Fibroblast of skin of right quadriceps (primary cell): ENCODE measurements at places on chromosomes 2 and 18.

- peak; percentile 31 for DNase-seq
Measured at GRCh38 chr2:84435345-84436025, 23.6 kb downstream of the SUCLG1 start.

GRCh38 chr2:43425659-43426058 is 170.2 kb downstream of the THADA start:
- DNase-seq, result no peak

- no peak for DNase-seq
Measured at GRCh38 chr2:241274127-241274526, 41.3 kb downstream of the HDLBP start.

GRCh38 chr2:191038241-191038725 is 24.3 kb upstream of the STAT1 start:
- DNase-seq, result peak; percentile 91

- DNase-seq, result no peak
Measured at GRCh38 chr18:36977121-36977520, 148.2 kb downstream of the KIAA1328 start.

- no peak for DNase-seq
Measured at GRCh38 chr2:156346731-156347130, 14.2 kb upstream of the NR4A2 start.

GRCh38 chr2:98558852-98559530 is 49.3 kb downstream of the COA5 start:
- DNase-seq, result no peak

DNA sequence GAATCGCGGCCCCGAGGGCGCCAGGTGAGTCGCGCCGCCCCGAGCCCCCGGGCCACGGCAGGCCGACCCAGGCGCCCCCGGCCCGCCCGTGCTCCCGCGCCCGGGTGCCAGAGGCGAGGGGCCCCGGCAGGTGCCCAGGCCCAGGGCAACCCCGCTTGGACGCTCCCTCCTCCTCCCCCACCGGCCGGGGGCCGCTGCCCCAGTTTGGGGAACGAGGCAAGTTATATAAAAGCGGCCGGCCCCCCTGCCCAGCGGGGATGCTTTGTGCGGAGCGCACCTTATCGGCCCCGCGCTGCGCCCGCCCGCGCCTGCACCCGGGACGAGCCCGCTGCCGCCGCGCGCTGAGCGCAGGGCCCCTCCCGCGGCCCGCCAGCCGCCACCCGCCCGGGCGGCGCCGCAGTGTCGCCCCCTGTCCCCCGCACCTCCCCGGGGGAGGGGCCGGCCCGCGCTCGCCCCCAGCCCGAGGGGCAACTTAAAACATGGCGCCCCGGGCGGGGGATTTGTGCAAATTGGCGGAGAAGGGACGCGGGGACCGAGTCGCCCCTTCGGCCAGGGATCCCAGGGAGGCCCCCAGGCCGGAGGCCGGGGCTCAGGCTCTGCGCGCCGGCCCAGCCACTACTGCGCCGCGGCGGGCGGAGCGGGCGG is 639 bp downstream of the EPB41L3 start:
- no peak for DNase-seq

DNA sequence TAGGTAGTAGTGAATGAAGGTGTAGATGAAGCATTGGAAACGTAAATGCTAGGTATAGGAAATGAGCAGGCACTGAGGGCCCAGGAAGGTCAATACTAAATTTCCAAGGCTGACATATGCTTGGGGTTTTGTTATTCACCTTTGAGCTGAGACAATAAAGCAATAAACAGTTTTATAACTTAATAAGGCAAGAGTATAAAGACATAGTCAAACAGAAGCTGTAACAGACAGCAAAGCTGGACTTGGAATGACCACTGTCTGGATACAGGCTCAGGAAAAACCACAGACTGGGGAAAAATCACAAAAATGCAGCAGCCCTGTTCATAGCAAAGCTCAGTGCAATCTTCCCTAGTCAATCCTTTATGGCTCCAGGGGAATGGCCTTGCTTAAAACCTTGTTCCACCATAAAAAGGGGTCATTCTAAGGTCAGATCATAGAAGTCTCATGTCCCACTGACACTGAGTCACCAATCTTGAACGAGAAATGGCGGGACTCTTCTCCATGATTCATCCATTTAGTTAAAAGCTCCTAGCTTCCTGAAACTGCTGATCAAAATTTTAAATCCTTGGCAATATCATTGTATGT is 493.3 kb downstream of the CMPK2 start:
- peak; percentile 97 for DNase-seq

- no peak for DNase-seq
Measured at GRCh38 chr2:177385151-177385550, 7.4 kb upstream of the AGPS start.

DNA sequence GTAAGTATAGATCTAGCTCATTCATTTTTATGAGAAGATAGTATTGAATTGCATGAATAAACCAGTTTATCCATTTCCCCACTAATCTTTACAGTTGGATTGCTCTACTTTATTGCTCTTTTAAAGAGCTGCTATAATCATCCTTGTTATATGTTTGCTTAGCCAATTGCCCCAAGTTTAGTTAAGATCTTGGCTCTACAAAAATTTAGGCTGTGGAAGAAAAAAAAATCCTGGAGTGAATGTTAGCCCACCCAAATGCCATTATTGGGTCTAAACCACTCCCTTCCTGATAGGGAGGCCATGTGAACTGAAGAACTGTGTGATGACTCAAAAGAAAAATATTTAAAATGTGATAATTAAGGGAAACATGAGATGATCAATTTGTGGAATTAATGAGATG is 2.9 kb downstream of the ALS2 start:
- DNase-seq, result peak; percentile 13

GRCh38 chr18:61502472-61502871 is 169.2 kb downstream of the CDH20 start:
- peak; percentile 56 for DNase-seq

DNA sequence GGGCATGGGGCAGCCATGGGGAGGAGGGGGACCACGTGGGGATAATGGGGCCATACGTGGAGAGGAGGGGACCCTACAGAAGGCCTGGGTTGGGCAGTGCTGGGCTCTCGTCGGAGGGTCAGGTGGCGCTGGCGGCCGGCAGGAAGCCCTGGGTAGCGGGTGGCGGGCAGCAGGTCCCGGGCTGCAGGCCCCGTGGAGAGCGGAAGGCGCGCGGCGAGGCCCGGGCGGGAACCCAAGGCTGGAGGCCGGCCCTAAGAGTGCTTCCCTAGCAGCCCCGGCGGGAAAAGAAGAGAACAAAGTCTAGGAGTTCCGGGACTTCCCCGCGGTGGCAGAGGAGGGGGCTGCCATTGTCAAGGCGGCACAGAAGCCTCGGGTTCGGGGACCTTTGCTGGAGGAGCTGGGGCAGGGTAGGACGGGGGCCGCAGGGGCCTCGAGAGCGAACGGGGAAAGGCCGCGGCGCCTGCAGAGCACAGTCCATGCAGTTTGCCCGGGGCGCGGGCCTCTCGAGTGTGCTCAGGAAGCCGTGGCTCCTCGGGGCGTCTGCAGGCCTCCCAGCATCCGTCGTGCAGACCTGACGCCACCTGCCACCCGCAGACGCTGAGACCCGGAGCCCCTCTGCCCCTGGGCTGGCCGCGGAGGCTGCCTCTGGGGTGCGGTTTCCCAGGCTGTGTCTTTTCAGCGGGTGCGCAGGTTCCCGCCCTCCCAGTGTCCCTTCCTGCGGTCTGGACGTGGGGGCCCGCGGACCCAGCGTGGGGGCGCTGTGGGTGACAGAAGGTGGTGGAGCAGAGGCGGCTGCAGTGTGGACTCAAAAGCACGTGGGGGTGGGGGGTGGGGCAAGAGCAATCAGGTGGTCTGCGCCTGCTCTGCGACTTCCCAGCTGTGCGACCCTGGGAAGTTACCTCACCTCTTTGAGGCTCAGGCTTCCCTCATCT is 19.4 kb upstream of the NCL start:
- peak; percentile 12 for DNase-seq

- DNase-seq, result no peak
Measured at GRCh38 chr2:74286725-74287124, 56.5 kb downstream of the SLC4A5 start.

DNA sequence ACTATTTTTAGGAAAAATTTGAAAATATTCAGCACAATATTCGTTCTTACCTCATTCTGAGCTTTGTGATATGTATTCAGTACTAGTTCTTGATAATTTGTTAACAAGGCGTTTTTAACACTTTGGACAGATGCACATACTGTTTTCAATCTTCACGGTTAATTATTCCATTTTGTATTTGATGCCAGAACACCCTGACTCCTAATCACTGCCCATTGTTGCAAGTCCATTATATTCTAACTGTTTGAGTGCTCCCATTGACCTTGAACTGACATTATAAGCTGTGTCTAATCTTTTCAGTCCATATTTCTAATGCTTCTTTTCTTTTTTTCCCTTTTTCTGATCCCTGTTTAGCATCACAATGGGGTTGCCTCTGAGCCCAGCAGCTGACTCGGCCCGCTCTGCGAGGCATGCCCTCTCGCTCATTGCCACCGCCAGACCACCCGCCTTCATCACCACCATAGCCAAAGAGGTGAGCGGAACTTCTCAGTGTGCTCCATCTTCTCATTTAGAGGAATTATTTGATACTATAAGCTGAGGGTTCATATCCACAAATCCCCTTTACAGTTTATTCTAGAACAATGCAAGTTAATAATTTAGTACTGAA is 211.3 kb upstream of the BOD1L2 start:
- DNase-seq, result no peak

- no peak for DNase-seq
Measured at GRCh38 chr2:219951099-219951498, 323.7 kb downstream of the SLC4A3 start.

- no peak for DNase-seq
Measured at GRCh38 chr18:5197461-5197860, 404 bp upstream of the AKAIN1 start.

DNA sequence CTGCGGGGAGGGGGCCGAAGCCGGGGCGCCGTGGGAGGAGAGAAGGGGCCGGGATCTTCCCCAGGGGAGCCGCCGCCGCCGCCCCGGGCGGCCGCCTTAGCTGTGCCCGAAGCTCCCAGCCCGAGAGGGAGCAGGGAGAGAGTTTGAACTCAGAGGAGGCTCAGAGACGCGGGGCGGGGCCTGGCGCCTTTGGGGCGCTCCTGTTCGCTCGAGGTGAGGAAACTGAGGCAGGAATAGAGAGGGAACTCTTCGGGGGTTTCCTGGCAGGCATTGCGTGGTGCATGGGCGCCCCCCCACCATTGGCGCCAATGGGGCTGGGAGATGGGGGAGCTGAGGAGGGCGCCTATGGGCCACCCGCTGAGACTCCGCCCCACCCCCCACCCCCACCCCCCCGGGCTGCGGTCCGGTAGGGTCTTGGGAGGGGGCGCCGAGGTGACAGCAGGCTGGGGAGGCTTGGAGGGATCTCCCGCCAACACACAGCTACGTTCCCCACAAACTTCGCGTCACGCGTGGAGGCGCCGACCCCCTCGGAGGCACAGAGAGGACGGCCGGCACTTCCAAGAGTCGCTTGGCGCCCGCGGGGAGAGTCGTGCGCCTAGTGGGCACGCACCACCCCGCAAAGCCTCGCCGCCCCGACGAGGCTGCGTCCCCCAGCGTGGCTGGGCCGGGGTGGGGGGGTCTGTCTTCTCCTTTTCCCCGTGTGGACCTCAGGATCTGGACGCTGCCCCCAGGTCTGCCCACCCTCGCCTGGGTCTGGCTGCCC is 680 bp downstream of the CTDSP1 start:
- DNase-seq, result peak; percentile 33

GRCh38 chr2:32947076-32947483 is 327 bp downstream of the LTBP1 start:
- DNase-seq, result no peak

GRCh38 chr2:236963631-236964182 is 122.0 kb upstream of the COPS8 start:
- DNase-seq, result no peak

DNA sequence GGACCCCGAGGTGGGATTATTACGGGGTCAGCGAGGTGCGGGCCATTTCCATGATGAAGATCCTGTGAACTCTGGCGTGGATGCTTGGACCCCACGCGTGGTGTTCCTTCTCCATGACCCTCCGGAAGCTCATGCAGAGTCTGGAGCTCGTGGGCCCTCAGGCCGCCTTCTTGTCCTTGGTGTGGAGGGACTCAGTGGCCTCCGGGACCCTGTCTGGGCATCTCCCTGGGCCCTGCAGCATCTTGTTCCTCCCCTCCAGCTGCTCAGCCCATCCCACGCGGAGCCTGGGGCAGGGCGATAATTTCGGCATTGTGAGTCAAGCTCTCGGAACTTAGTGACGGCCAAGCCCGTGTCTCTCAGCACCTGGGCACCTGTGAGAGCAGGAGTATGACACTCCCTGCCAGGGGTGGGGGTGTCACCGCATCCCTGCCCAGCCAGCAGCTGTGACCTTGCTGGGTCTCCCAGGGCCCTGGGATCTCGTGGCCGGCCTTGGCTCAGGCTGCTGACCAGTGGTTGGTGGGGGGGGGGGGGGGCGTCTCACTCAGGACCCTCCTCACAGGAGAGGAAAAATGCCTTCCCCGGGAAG is 24.6 kb downstream of the RTP5 start:
- no peak for DNase-seq

DNA sequence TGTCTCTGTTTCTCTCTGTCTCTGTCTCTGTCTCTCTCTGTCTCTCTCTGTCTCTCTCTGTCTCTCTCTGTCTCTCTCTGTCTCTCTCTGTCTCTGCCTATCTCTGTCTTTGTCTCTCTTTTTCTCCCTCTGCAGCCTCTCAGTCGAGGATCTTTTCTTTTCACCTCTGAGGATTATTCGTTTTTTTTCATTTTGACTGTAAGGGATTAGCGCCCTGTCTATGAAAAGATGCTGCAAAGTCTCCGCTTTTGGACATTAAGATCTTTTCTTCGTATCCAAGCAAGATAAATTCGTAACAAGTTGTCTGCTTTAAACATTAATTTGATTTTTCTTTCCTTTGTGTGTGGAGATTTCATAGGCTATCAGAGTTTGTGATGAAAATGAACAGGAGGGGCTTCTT is 191.2 kb upstream of the TPO start:
- DNase-seq, result no peak

DNA sequence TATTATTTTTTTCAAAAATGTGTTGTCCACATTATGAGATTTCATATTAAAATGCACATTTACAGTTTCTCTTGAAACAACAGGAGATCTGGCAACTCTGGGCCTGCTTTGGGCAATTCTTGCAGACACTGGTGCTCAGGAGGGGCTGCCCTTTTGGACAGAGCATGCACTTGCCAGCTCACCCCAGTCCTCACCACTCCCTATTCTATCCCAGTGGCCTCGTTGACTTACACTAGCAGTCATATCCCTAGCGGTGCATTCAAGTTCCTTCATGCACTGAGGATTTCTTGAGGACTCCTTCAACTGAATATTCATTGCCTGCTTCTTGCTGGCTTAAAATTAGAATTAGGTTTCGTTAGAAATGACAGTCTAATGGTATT is 87.9 kb upstream of the FHL2 start:
- no peak for DNase-seq

DNA sequence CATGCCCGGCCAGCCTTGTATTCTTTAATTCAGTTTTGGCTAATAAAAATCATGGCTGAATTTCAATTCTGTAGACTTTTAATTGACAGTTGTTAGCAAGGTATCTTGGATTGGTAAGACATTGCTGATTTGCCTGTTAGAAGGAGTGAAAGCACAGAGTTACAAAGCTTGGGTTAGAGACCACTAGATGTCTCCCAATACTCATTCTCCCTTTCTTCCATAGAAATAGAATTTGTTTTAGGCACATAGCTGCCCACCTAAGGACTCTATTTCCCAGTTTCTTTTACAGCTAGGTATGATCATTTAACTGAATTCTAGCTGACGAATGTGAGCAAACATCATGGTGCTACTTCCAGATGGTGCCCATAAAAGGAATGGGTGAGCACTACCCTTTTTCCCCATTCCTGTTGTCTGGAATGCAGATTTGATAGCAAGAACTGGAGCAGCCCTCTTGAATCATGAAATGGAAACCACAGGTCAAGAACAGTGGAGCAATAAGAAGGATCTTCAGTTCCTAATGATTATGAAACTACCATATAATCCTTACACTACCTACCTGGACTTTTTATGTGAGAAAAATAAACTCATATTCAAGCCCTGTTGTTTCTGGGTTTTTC is 17.5 kb downstream of the PECR start:
- peak; percentile 32 for DNase-seq
